Left renal pelvis (tissue), 4 donors: ENCODE measurements at places on chromosomes 3 and 15. TPM values are rescaled to one million over a fixed set of nuclear protein-coding genes. Genes with fewer than 3 reads are reported as not detected.

Gene GRIP2
- 1.4 TPM for polyA plus RNA-seq

Gene EHHADH
- polyA plus RNA-seq: 23.6 TPM

- no peak for DNase-seq
Measured at GRCh38 chr3:166445865-166446264, 608.6 kb upstream of the BCHE start.

Gene AGTR1
- 17.2 TPM for polyA plus RNA-seq

Gene SPATA12
- not detected for polyA plus RNA-seq

DNA sequence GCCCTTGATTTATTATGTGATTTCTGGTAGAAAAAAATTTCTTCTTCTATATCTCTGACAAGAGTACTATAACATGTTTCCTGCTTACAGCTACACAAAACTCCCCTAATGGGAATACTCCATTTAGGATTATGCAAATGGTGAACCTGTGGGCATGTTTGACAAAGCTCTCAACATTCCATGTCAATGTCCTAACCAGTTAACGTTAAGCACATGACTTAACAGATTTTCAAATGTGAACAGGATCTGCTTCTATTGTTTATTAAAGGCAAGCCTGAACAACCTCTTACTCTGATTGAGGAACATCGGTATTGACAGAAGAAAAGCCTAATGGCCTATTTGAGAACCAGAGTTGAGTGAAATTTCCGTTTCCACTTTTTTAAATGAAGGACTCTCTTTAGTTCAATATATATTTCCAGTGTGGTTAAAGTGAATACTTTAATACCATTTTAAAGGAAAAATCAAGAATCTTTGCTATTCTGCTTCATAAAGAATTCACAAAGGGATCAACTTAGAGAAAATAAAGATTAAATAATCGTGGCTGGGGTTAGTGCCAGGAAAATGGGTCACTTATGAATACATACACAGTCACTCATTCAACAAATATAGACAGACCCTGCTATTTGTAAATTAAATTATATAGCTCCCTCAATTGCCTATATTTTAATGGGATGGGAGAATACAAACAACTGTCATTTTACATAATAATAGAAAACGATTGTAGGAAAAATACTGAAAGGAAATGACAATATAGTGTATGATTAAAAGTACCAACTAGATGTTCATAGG is 300.3 kb upstream of the CBLB start:
- no peak for DNase-seq

DNA sequence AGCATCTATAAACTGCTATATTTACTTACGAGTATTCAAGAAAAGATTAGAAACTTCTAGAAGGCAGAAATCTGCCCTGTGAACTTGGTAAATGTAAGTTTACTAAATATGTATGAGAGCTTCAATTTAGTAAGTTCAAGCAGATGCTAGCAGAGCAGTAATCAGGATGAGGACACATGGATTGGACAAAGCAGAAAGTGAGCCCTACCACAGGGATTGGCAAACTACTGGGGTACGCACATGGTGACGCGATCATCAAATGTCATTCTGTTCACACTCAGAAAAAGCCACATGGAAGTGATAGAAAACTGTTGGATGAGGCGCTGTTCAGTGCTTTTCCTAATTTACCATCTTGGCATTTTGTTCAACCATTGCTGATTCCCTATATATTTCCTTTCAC is 360.2 kb upstream of the ZNF385D start:
- no peak for DNase-seq

GRCh38 chr15:76149291-76149915 is 89.6 kb downstream of the TMEM266 start:
- no peak for DNase-seq

DNA sequence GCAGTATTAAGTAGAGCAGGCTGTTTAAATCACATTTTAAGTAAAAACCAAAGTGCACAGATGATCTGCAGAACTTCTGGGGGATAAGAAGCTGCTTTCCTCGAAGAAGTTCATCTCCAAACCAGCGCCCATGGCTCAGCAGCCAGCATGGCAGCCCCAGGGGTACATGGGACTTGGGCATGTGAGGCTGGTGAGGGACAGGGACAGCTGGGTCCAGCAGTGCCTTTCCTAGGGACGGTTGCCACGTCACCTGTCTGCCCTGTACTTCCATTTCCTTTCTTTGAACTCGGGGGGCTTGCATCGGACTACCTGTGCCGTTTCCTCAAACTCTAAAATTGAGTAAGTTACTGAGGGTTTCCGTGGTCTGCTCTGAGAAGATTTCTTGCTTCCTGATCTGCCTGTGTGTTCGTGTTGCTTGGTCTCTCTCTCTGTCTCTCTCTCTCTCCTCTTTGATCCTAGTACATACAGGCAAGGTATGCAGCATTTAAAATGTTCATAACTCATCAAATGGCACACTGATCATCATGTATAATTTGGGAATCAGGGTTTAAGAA is 67.6 kb downstream of the IGF1R start:
- DNase-seq: no peak

- DNase-seq: no peak
Measured at GRCh38 chr3:117955196-117955595, 1079.5 kb downstream of the IGSF11 start.

Gene TRPM1
- polyA plus RNA-seq: 0.88 TPM

DNA sequence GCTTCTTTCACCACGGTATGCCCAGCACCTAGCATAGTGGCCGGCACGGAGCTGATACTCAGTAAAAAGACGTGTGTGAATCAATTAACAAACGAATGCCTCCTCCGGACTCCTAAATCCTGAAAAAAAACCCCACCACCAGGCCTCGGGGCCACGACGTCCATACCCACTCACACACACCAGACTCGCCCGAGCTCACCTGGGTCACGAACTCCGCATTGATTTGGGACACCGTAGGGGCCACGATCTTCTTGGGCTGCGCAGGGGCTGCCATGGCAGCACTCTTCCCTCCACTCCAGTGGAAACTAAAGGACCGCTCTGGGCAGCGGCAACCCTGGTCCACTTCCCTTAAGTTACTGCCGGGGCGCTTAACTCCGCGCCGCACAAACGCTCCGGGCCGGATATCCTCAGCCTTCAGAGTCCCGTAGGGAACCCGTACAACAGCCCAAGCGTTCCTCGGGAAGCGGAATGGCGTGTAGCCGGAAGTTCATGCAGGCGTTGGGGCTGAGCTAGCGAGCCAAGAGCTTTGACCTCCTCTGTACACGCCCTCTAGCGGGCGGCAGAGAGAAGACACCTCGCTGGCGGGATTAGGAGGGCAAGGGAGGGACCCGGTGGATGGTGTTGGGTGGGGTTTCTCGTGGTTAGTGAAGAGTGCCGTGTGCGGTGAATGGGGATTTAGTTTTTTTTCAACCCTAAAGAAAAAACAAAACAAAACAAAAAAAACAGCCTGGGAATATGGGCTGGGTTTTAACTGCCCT is at the start of gene AQR:
AQR (minus strand) TSS at position 403 of the 758 bp plus-strand sequence; CDS start at position 274, 129 bp downstream.
- DNase-seq: peak; percentile 93

DNA sequence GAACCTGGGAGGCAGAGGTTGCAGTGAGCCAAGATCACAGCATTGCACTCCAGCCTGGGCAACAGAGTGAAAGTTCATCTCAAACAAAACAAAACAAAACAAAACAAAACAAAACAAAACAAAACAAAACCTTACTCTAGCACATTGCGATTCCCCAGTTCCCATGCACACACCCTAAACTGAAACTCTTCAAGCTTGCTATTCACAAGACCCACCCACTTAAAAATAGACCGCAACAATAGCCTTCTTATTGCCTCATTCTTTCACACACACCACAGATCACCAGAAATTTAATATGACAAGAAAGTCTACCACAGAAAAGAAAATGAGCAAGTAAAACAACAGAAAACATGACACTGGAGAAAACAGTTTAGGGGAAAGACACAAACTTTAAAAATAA is 598.4 kb downstream of the FHIT start:
- no peak for DNase-seq

Gene TICRR
- polyA plus RNA-seq: 7.2 TPM

GRCh38 chr3:58180940-58181587 is 29.7 kb downstream of the DNASE1L3 start:
- DNase-seq: no peak

DNA sequence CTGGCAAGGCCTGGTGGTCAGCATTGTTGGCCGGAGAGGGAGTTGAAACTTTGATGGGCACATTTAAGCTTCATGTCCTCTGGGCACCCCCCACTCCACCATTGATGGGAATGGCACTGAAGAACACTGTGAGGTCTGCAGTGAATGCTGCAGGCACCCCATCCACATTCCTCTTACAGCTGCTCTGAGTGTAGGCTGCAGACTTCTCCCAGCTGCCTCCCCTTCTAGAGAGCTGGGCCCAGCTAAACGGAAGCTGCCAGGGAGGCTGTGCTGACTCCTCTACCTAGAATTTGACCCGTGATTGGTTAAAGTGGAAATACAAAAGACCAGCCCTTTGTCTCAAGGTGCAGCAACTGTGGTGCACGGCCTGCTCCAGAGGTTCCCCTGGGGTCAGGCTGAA is 10.6 kb downstream of the TMEM158 start:
- no peak for DNase-seq

- no peak for DNase-seq
Measured at GRCh38 chr15:80801891-80802680, 22.9 kb downstream of the CEMIP start.

Gene SLC12A1
- 8.3 TPM for polyA plus RNA-seq

GRCh38 chr15:53196242-53196641 is 406.1 kb upstream of the ONECUT1 start:
- no peak for DNase-seq

- DNase-seq: no peak
Measured at GRCh38 chr15:26382444-26383072, 390.3 kb downstream of the GABRB3 start.

Gene SENP8
- polyA plus RNA-seq: 6.6 TPM

Gene TMEM158
- polyA plus RNA-seq: 10.7 TPM

Gene ANKRD63
- not detected for polyA plus RNA-seq
